Stimulated activated CD4-positive, alpha-beta T cell treated with anti-CD3 and anti-CD28 coated beads, Interleukin-1b, Interleukin-23, amount 100 ng/mL, for 48 hours (primary cell): ENCODE measurements at places on chromosomes 3 and 15.
A peak's percentile ranks its signal among the peaks of the same experiment; 100 is the strongest.

DNA sequence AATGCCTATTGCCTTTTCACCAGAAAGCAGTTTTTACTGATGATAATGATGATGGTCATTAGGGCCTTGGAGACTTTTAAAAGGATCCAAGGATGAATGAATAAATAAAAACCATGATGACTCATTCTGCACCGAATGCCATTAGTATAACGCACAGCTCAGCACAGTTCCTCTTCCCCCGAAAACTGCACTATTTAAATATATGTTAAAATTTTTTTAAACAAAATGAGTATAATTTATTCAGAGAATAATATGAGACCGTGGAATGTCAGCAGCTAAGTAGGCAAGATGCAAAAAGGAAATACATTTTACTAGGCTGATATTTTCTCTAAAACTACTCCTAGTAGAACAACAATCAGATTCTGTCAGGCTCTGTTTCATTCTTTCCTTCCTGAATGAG is 83.4 kb upstream of the NANOGP8 start:
- no peak for DNase-seq

DNA sequence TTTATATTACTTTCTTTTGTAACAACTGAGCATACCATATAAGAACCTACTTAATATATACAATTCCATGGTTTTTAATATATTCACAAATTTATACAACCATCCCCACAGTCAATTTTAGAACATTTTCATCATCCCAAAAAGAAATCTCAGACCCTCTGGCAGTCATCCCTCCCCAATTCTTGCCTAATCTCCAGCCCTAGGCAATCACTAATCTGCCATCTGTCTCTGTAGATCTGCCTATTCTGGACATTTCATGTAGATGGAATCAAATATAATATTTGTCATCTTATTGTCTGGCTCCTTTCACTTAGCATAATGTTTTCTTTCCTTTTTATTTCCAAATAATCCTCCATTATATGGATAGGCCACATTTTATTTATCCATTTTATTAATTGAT is 92.5 kb downstream of the LARS2 start:
- DNase-seq, result no peak

- no peak for DNase-seq
These were observed 37.5 kb upstream of the CCR4 start for GRCh38 chr3:32913790-32914446.

- DNase-seq, result no peak
These were observed 49.3 kb downstream of the GMPS start for GRCh38 chr3:155919728-155920127.

GRCh38 chr15:71341811-71342550 is 226.7 kb downstream of the THSD4 start:
- DNase-seq, result no peak

DNA sequence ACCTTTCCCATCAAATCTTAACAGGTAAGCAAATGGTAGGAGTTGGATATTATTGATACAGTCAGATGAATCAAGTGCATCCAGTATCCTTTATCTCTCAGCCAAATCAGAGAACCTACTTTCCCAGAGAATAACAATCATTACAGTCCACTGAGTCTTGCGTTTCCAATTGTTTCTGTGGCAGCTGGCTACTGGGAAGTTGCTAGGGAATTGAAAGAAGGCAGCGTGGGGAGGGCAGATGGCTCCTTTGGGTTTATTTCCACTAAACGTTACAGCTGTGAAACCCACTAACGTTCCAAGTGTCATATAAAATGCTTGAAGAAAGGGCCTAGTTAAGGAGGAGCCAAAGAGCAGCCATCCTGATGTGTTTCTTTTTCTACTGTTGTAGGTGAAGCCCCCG is 78.4 kb downstream of the WDR72 start:
- no peak for DNase-seq

DNA sequence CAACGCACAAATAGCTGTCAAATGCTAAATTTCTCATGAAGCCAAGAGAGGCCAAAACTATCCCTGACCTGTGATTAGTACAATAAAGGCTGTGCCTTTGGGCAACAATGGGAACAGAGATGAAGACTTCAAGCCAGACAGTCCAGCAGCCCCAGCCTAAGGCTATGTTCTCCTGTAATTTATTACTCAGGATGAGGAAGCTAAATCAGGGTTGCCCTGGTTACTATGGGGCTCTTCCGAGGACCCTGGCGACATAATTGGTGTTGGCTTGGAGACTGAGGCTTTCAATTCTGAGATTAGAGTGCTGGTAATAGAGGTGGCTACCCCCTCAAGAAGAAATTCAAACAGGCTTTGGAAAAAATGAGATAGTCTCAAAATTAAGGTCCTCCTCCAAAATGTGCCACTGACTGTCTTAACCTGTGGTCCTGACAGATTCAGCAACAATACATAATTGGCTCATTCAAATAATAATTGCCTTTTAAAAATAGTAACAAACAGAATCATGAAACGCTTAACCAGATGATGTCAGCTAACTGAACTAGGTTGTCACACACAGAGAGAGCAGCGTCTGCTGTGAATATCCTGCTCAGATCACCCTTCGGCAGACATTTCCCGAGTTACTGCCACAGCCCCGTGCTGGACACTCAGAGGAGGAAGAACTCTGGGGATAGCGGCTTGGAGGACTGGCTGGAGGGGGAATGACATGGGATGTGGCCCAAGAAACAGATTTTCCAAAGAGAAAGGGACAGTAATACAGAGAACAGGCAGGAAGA is 43.0 kb downstream of the NSMCE3 start:
- DNase-seq, result no peak

- DNase-seq, result no peak
These were observed 267.7 kb downstream of the XXYLT1 start for GRCh38 chr3:195003006-195003892.

DNA sequence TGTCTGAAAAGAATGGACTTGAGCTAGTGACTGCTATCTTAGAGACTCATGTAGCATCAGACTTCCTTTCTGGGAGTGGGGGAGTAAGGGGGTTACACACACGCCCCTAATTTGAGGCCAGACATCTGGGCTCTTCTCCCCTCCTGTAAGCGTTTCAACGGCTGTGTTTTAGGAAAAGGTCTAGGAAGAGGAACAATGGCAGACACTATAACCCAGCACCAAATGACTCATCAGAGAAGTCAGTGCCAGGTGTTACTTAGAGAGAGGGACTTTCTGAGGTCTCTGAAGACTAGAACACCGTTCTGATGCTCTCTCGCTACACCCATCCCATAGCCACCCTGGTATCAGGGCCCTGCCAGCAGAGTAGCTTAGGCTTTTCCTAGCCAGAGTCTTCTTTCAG is 65.5 kb downstream of the SSUH2 start:
- DNase-seq, result no peak

- no peak for DNase-seq
These were observed 183.6 kb downstream of the SHOX2 start for GRCh38 chr3:157922614-157923013.

GRCh38 chr3:118791246-118791645 is 243.4 kb downstream of the IGSF11 start:
- DNase-seq, result no peak

DNA sequence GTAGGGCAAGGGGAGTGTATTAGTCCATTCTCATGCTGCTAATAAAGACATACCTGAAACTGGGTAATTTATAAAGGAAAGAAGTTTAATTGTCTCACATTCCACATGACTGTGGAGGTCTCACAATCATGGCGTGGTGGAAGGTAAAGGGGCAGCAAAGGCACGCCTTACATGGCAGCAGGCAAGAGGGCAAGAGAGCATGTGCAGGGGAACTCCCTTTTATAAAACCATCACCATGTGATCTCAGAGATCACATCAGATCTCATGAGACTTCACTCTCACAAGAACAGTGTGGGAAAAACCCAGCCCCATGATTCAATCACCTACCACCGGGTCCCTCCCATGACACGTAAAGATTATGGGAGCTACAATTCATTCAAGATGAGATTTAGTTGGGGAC is 41.4 kb downstream of the SUMF1 start:
- DNase-seq, result peak; percentile 64

- DNase-seq, result no peak
These were observed 40.6 kb upstream of the FLNB start for GRCh38 chr3:57967590-57967989.

- no peak for DNase-seq
These were observed 277.1 kb downstream of the XXYLT1 start for GRCh38 chr3:194993896-194994295.

DNA sequence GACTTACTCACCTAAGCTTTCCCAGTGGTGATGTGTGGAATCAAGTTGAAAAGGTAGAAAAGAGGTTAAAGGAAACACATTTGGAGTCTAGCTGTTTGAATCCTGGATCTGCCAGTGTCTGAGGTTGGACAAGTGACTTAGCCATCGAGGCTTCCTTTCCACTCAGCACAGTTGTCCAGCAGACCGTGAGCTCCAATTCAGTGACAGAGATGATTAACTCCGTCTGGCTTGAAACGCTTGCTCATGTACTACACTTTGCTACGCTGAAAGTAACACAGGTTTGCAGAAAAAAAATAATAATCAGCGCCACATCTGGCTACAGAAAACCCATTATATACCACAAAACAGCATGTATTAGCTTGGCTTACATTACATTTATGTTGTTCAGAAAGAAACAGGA is 364.9 kb upstream of the MCTP2 start:
- DNase-seq, result no peak

- no peak for DNase-seq
These were observed 34.9 kb upstream of the SNRPA1 start for GRCh38 chr15:101329867-101330380.

- DNase-seq, result no peak
These were observed 35.3 kb downstream of the SRGAP3 start for GRCh38 chr3:9214185-9214584.

DNA sequence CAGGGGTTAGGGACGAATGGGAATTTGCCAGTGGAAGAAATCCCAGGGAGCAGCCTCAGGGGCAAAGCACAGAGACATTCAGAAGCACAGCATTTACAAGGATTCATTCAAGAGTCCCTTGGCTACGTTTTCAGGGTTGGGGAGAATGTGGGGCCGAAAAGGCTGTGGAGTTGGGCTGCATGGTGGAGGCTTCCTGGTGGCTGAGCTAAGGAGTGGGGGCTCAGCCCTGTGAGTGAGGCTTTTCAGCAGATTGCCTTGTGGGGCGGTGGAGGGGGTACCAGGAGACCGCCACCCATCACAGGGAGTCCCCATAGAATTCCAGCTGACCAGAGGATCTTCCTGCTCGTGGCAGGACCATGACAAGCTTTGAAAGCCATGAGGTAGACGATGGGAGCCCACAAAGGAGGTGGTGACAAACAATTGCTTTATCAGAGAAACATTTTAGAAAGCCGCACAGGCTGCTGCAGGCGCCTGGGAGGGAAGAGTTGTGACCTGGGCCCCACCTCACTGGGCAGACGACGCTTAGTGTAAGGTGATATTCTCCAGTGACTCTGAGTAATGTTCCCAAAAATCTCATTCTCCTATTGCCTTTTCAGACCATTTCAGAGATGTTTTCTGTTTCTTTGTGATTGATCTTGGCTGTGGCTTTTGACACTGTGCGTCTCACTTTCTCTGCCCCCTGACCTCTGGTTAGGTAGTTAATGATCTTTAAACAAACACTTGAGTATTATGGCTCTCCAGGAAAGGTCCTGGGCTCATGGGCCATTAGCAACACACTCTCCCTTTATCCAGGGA is 128.0 kb downstream of the DNAJB8 start:
- DNase-seq, result no peak

DNA sequence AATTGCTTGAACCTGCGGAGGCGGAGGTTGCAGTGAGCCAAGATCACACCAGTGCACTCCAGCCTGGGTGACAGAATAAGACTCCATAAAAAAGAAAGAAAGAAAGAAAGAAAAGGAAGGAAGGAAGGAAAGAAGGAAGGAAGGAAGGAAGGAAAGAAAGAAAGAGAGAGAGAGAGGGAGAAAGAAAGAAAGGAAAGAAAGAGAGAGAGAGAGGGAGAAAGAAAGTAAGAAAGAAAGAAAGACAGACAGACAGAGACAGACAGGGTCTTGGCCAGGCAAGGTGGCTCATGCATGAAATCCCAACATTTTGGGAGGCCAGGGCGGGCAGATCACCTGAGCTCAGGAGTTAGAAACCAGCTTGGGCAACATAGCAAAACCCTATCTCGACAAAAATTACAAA is 16.4 kb upstream of the DAG1 start:
- no peak for DNase-seq

DNA sequence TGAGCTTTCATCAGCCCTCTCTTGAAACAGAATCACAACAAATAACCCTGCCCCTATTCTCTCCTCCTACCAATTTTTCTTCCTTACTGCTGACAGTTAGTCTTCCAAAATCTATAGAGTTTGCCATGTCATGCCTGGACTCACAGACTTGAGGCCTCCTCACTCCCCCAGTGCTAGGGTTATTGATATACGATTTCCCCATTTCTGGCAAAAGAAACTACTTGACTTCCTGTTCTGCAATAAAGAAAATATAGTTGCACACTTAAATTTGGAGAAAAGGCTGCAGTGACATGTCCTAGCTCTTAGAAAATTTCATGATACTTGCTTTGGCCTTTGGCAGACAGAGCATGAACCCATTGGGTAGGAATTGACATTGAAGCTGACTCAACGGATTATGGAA is 75.9 kb downstream of the CYP19A1 start:
- DNase-seq, result no peak

- DNase-seq, result no peak
These were observed 38.5 kb downstream of the RPLP1 start for GRCh38 chr15:69491038-69491505.

GRCh38 chr15:40763801-40764628 is at the start of gene GCHFR:
TSS of gene GCHFR (plus strand) at chr15:40764068. CDS start at chr15:40764181, 113 bp downstream.
- DNase-seq, result peak; percentile 69

DNA sequence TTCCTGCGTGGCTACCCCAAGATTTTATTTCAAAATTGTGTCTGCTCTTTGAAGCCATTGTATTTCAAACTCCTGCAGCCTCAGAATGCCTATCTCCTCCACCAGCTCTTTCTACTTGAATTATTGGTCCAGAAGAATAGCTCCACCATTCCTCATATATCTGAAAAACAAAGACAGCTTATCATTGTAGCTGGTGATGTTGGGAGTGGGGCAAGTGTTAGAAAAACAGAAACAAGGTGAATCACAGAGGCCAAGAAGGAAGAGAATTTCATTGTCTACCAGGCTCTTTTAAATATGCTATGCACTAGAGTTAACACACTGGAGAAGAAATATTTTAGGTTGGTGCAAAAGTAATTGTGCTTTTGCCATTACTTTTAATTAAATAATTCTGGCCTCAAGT is 307.9 kb upstream of the ROPN1 start:
- no peak for DNase-seq

GRCh38 chr3:147702509-147702908 is 293.3 kb downstream of the ZIC1 start:
- no peak for DNase-seq

DNA sequence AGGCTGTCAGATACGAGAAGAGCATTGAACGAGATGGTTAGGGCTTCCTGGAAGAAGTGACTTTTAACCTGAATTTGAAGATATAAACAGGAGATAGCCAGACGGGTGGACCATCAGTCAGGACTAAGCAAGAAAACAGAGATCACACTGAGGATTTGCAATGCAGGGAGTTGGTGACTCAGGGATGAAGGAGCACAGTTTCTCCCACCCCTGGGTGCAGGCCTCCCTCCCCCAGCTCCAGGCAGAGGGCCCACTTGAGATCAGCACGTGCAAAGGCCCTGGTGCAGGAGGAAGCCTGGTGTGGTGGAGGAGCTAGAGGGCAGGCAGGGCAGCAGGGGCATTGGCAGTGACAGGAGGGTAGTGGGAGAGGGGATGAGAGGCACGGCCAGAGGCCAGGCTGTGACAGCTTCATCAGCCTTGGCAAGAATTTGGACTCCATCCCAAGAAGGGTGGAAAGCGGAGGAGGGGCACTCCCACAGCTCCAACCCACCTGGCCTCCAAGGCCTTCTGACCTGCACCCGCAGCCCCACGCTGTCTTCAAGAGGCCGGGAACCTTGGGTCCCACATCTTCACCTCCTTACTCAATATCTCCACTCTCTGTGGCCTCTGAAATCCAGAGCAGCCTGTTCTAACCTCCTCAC is 8.7 kb upstream of the PCSK6 start:
- no peak for DNase-seq
